ENCODE measurements at places on chromosomes 2 and 18. TPM values are rescaled to one million over a fixed set of nuclear protein-coding genes. Genes with fewer than 3 reads are reported as not detected.

Gene MAL
- total RNA-seq = 22.3 TPM

Gene XDH
- not detected for total RNA-seq

Gene BCL2
- 48.4 TPM for total RNA-seq

Gene SPEG
- 1.4 TPM for total RNA-seq

Gene GPBAR1
- not detected for total RNA-seq

Gene MRO
- total RNA-seq = not detected

Gene RAX
- not detected for total RNA-seq

Gene G6PC2
- total RNA-seq = not detected

Gene POLR1A
- 27.1 TPM for total RNA-seq

Gene OSR1
- not detected for total RNA-seq

Gene SNTG2
- total RNA-seq = 1.0 TPM

Gene LRATD1
- not detected for total RNA-seq

Gene CRYGD
- total RNA-seq = not detected

Gene HOXD13
- total RNA-seq = not detected

Gene PTPRN
- not detected for total RNA-seq

Data from activated naive CD4-positive, alpha-beta T cell treated with anti-CD3 and anti-CD28 coated beads for 36 hours (primary cell).